PC-3 (cell line): ENCODE measurements at places on chromosomes 2 and 18. TPM values are rescaled to one million over a fixed set of nuclear protein-coding genes. Genes with fewer than 3 reads are reported as not detected.

DNA sequence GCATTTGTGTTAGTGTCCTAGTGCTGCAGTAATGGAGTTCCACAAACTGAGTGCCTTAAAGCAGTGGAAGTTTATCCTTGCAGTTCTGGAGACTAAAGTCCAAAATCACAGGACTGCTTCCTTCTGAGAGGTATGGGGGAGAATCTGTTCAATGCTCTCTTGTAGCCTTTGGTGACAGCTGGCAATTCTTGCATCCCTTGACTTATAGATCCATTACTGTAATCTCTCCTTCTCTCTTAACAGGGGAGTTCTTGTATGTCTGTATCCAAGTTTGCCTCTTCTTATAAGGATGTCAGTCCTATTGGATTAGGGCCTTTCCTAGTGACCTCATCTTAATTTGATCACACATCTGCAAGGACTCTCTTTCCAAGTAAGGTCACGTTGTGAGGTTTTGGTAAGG is 69.9 kb downstream of the XRCC5 start:
- DNase-seq = no peak
- H3K27me3 ChIP-seq = no peaks in the 10 kb centered on the region
- no peaks in the 10 kb centered on the region for H3K4me1 ChIP-seq

GRCh38 chr2:191515551-191515950 is 162.4 kb upstream of the NABP1 start:
- H3K4me1 ChIP-seq = no peaks in the 10 kb centered on the region
- no peak for DNase-seq
- H3K27me3 ChIP-seq = no peaks in the 10 kb centered on the region

DNA sequence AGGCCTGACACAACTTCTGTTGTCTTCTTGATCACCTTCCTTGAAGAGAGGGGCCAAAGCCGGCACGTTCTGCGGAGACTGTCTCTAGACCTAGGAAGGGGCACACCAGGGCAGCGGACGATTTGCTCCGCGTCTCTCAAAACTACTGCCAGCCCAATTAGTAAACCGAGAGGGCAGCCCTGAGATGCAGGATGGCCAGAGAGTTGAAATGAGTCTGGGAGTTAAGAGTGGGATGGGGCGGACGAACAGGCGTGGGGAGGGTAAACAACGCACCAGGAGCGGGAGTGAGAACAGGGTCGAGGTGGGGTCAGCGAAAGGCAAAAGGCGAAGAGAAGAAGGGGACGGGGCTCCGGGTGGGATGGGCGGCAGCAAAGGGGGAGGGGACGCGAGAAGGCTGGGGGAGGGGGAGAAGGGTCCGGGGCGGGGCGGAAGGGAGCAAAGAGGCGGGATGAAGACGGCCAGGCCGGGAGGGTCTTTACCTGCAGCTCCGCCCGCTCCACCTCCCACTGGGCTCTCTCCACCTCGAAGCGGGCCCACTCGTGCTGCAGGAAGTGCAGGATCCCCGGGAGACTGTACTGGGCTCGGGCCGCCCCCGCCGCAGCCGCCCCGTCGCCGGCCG is 476 bp downstream of the STRN start:
- H3K4me1 ChIP-seq = peaks cover 37% of the 10 kb centered on the region
- no peaks in the 10 kb centered on the region for H3K27me3 ChIP-seq
- no peaks in the 10 kb centered on the region for H3K36me3 ChIP-seq
- peak overlapping the region; percentile 22; the same call in 1 of the 2 replicates for H3K27ac ChIP-seq

GRCh38 chr2:160697817-160698216 is 204.2 kb upstream of the RBMS1 start:
- H3K4me1 ChIP-seq = peaks cover 6% of the 10 kb centered on the region; the same call in 1 of the 2 replicates
- H3K4me3 ChIP-seq = no peak overlapping the region

- peaks cover 9% of the 10 kb centered on the region for H3K27me3 ChIP-seq
- no peaks in the 10 kb centered on the region for H3K4me1 ChIP-seq
- no peak overlapping the region for H3K4me3 ChIP-seq
- H3K36me3 ChIP-seq = no peaks in the 10 kb centered on the region
Observed at GRCh38 chr2:68663371-68664156, 20.2 kb downstream of the PROKR1 start.

GRCh38 chr2:232142049-232142448 is 180.5 kb downstream of the DIS3L2 start:
- no peak overlapping the region for H3K27ac ChIP-seq
- no peaks in the 10 kb centered on the region; the same call in 1 of the 2 replicates for H3K36me3 ChIP-seq
- peaks cover 11% of the 10 kb centered on the region for H3K4me1 ChIP-seq

- no peaks in the 10 kb centered on the region for H3K27me3 ChIP-seq
- peak; percentile 85 for DNase-seq
- H3K27ac ChIP-seq = peak overlapping the region; percentile 99
- H3K4me1 ChIP-seq = peaks cover 35% of the 10 kb centered on the region
- peak overlapping the region; percentile 46; the same call in 1 of the 2 replicates for H3K4me3 ChIP-seq
- H3K36me3 ChIP-seq = no peaks in the 10 kb centered on the region
Observed at GRCh38 chr2:9703701-9704221, 73.0 kb upstream of the YWHAQ start.

DNA sequence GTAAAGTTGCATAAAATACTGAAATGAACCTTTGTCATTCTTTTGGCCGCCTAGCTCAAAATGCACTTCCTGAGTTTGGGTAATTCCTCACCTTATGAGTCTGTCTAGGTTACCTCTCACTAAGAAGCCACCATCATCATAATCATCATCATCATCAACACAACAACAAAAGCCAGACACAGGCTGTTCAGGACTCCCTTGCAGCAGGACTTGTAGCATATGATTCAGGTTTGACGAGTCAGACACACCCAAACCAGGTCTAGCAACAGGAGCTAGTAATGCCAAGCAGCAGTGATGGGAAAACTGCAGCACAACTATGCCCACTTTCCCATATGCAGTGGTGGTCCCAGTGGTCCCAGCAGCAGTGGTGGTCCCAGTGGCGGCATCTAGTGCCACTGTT is 2.8 kb upstream of the SGO2 start:
- no peaks in the 10 kb centered on the region for H3K36me3 ChIP-seq
- H3K4me3 ChIP-seq = peak overlapping the region; percentile 39; the same call in 1 of the 2 replicates
- peak; percentile 73 for DNase-seq

DNA sequence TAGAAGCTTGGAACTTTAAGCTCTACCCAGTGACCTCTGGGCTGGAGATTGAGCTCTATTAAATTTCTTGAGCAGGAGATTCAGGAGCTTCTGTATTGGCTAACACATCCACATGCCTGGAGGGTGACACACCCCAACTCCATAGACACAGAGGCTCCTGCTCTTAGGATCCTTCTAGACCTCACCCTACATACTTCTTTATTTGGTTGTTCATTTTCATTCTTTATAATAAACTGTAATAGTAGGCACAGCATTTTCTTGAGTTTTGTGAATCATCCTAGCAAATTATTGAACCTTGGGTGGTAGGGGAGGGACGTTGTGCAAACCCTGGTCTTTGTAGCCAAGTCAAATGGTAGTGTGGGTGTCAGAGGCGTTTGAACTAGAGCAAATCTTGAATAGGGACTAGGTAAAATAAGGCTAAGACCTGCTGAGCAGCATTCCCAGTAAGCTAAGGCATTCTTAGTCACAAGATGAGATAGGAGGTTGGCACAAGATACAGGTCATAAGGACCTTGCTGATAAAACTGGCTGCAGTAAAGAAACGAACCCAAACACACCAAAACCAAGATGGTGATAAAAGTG is 323.8 kb upstream of the GALNT5 start:
- no peak overlapping the region for H3K4me3 ChIP-seq
- H3K27me3 ChIP-seq = no peaks in the 10 kb centered on the region
- peaks cover 42% of the 10 kb centered on the region for H3K4me1 ChIP-seq
- H3K36me3 ChIP-seq = no peaks in the 10 kb centered on the region
- DNase-seq = peak; percentile 67

DNA sequence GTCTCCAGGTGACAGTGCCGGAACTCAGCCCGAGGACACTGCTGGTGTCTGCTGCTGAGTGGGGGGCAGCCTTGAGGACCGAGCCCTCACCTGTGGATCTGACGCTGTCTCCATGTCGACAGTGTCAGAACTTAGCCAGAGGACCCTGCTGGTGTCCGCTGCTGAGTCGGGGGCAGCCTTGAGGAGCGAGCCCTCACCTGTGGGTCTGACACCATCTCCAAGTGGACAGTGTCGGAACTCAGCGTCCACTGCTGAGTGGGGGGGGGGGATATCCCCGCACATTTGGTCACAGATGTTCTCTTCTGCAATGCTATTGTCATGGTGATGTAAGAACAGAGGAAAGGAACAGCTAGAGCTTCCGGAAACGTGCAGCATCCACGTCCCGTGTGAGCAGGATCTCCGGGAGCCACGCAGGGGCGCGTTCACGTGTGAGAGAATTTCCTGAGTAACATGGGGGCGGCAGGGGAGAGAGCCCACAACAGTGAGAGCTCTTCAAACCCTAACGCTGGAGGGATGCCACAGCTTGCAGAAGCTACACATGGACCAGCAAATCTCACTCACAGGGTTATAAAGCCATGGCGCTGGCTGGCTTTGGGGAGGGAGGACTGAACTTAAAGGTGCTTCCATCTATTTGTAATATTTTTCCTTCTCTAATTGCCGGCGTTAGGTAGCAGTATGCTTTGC is 250.7 kb upstream of the SALL3 start:
- no peak overlapping the region for H3K27ac ChIP-seq
- no peak for DNase-seq
- no peaks in the 10 kb centered on the region for H3K36me3 ChIP-seq
- H3K4me3 ChIP-seq = no peak overlapping the region

DNA sequence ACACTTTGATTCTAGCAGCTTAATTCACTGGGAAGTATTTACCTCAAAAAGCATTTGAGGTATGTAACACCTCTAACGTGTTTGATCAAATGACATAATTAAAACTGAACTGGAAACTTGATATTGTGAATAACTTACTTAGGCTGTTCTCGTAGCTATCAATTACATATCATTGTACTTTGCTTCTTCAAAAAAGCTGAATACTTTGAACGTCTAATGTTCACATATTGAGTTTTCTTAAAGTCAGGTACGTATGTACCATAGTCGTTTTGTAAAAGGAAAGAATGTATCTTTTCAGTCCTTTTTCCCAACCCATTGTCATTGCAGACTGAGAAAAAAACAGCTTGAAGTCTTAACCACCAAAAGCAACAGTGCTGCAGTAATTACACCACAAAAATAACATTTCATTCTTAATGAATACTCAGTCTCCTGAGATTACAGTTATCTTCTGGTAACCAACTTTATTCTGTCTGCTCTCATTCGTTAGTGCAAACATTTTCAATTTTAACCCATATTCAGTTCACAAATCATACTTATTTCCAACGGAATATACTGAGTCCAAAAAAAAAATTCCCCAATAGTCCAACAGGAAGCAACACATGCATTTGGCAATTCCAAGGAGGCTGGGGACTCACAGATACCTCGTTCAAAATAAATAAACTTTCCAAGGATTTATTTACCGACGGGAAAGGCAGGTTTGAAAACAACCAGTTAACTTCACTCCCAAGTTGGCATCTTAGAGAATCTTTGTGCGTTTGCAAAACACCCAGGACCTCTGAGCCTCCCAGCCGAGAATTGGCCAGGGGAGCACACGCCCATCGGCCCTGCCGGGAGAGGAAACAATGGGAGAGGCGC is 1.1 kb downstream of the CHN1 start:
- peak overlapping the region; percentile 73 for H3K4me3 ChIP-seq
- H3K4me1 ChIP-seq = peaks cover 10% of the 10 kb centered on the region; the same call in 1 of the 2 replicates
- peaks cover 25% of the 10 kb centered on the region for H3K27me3 ChIP-seq
- peak; percentile 30 for DNase-seq
- no peaks in the 10 kb centered on the region for H3K36me3 ChIP-seq

GRCh38 chr2:161217597-161218185 is 57.5 kb downstream of the TANK start:
- no peaks in the 10 kb centered on the region for H3K36me3 ChIP-seq
- no peak overlapping the region for H3K27ac ChIP-seq
- no peaks in the 10 kb centered on the region for H3K27me3 ChIP-seq

DNA sequence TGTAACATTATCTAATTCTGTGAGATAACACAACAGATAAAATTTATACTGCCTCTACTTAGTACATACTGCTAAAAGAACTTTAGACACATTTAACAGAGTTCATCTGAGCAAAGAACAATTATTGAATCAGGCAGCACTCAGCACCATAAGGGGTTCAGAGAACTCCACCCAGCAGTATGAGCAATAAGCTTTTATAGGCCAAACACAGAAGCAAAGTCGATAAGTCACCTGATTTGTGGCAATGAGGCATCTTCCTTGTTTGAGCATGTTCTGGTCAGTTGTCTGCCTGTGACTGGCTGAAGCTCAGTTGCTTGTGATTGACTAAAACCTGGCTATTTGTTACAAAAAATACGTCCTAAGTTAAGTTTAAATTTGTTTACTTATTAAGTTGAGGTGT is 746.1 kb upstream of the DDX18 start:
- H3K36me3 ChIP-seq = no peaks in the 10 kb centered on the region
- H3K27ac ChIP-seq = no peak overlapping the region
- no peaks in the 10 kb centered on the region for H3K4me1 ChIP-seq

- no peaks in the 10 kb centered on the region for H3K27me3 ChIP-seq
- H3K4me1 ChIP-seq = peaks cover 4% of the 10 kb centered on the region; the same call in 1 of the 2 replicates
- H3K36me3 ChIP-seq = no peaks in the 10 kb centered on the region
- peak; percentile 76 for DNase-seq
- no peak overlapping the region for H3K27ac ChIP-seq
Observed at GRCh38 chr2:36663851-36664695, 32.4 kb upstream of the VIT start.

DNA sequence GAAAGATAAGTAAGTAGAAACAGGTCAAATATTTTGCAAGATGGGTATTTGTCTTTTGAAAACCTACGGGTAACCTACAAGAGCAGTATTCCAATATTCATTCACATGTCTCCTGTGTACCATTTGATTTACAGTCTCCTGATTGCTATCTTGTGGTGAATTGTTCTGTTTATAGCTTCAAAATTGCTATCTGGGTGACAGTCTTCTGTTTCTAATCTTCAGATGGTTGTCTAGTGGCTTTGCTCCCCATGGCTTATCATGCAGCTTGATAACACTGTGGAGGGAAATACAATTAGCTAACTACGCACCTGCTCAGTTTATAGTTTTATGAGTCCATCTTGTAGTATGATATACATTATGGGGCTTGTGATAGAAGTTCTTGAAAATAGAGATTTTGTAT is 816.8 kb downstream of the CPS1 start:
- H3K4me1 ChIP-seq = no peaks in the 10 kb centered on the region
- DNase-seq = no peak

DNA sequence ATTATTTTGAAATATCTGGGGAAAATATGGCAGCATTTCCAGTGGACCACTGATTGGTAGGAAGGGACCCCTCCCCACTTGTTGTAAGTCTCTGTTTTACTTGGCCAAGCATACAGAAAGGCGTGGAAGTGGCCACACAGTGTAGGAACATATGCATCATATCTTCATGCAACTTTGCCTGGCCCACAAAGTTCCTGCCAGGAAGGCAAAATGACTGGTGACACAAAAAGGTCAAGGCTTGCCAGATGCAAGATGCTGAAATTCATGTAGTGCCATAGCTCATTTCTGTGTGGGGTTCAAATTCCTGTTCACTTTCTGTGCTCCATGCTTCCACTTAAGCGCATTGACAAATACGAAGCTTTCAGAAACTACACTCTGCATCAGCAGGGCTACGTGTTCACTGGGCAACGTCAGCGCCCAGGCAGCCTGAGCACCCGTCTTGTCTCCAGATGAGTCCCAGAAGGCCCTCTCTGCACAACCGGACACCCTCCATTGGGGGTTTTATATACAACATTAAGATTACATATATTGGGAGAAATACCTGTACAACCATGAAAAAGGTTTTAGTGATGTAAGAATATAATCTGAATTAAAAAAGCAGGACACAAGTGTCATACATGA is 3.6 kb downstream of the DYNC2LI1 start:
- H3K36me3 ChIP-seq = no peaks in the 10 kb centered on the region
- H3K27ac ChIP-seq = no peak overlapping the region
- no peaks in the 10 kb centered on the region for H3K4me1 ChIP-seq
- DNase-seq = no peak

PRKAG3 gene
- total RNA-seq = not detected in 2 replicates

KIAA2012 gene
- total RNA-seq = not detected in 2 replicates

CRYGD gene
- total RNA-seq = not detected in 2 replicates

ABCG5 gene
- not detected in 2 replicates for total RNA-seq

SERPINB4 gene
- total RNA-seq = 0.40 TPM in 1 of 2 replicates, not detected in the other
